GM06990 (cell line): ENCODE measurements at places on chromosomes 3 and 15.

GRCh38 chr3:81823882-81824395, 62.5 kb upstream of the GBE1 start:
- DNase-seq, result no peak

DNA sequence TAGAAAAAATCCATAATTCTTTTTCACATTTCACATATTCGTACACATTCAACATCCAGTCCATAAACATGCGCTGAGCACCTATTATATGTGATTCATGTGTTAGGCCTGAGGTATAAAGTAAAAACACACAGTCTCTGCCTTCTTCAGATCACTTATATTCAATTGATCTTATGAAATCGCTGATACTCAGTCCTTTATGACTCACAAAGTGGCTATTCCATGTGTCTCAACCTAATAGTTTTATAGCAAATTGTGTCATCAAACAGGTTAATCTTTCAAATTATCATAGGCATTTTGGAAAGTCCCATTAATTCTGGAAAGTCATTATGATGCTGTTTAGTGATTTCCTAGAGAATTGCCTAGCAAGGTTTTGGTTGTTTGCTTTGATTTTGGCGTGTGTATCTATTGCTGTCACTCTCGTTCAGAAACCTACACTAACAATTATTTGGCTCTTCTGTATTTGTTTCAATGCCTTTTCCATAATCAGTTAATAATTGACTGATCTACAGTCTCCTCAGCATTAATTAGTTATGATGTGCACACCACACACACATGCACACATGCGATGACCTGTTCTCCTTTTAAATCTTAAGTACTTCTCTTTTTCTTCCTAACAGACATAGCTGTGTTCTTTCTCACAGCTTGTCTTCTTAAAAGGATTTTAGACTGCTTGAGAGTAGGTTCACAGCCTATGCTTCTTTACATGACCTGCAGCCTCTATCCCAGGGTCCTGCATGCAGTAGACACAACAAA, 353.1 kb downstream of the MECOM start:
- no peak for DNase-seq

GRCh38 chr3:123914829-123915228, 30.7 kb upstream of the MYLK start:
- no peak for DNase-seq

- no peak for DNase-seq
These were observed 443.2 kb upstream of the FRG2C start for GRCh38 chr3:75220932-75221331.

DNA sequence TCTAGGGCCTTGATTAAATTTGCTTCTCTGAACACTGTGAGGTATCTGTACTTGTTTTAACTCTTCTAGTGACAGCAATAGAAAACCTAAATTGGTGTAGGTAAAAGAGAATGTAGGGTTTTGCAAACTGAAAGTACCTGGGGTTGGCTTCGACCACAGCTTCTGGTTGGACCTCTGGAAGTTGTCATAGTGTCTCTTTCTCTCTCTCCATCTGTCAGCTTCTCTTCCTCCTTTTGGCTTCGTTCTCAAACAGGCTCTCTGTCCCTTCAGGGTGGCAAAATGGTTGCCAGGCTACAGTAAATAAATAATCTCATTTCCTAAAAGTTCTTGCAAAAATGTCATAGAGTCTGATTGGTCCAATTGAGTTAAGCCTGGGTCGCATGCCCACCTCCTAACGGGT, 149.3 kb upstream of the CTDSPL start:
- DNase-seq, result no peak

DNA sequence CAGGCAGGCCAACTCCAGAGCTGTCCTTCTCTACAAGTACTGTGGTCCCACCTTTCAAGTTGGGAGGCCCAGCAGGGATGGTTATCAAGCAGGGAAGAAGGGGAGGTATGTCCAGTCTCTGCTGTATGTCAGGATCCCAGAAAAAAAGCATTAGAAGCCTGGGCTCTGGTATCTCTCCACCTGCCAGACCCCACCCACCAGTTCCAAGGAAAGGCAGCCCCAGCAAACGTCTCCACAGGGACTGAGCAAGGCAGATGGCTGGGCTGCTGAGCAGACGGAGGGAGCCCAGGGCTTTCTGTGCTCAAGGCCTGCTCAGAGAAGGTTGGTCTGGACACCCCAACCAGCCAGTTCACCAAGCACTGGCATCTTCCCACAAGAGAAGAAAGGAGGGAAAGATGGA, 287.8 kb downstream of the XXYLT1 start:
- no peak for DNase-seq
